ENCODE measurements at places on chromosomes 5 and 9. TPM values are rescaled to one million over a fixed set of nuclear protein-coding genes. Genes with fewer than 3 reads are reported as not detected.

DNA sequence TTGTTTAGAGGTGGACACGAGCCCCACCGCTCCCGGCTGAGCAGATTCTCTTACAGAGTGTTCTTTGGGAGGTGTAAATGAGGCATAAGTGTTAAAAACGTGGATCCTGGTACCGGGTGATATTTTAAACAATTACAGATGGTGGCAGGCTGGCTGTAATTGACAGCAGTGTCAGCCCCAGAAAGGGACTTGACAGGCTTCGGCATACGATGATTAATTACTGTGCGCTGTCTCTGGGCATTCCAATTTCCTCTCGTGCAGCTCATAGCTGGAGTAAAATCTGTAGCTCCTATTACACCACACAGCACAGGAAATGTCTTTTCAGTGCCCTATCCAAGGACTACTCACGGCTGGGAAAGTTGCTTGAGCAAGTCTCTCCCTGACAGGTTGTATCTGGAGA is 305.4 kb upstream of the IRX2 start:
- DNase-seq: no peak

DNA sequence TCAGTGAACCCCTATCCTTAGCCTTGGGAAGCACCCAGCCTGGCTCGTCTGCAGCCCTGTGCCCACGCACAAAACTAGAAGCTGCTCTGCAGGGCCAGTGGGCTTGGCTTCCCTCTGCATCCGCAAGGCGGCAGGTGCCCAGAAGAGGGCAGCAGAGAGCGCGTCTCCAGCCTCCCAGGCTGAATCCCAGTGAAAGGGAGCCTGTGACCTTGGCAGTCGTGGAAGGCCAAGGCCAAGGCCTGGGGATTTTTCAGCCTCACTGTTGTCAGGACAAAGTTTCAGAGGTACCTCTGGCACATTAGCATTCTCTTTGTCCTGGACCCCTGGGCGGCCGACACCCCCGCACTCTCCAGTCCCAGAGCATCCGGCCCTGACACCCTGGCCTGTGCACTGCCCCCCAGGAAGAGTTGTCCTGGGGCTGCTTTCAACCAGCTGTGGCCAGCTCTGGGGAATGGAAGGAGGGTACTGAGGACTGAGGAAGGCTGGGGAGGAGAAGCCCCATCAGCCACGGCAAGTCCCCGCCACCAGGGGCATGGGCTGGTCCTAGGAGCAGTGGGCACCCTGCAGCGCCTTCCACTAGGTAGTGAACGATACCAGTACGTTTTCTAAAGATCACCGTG is 63.6 kb upstream of the IL17B start:
- DNase-seq: peak; percentile 98

- no peak for DNase-seq
Observed at GRCh38 chr5:95223566-95224258, 61.2 kb downstream of the MCTP1 start.

CDO1 gene
- total RNA-seq: 1.9 TPM

NAIP gene
- total RNA-seq: 7.0 TPM

DNA sequence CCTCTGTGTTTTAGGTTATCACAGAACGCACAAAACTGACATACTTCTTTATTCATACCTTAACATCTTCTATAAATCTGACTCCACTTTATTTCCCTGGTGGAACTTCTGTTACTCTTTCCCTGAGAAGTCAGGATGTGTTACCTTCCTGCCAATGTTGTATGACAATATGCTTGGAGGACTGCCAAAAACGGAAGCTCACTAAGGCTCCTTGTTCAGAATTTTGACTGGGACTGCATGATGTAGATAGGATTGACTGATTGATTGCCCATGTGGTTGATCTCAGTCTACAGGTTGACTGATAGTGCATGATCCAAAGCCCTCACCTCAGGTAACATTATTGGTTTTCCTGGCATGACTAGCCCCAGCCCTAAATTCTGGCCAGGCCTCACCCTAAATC is 319.4 kb downstream of the TLR4 start:
- no peak for DNase-seq

All from pancreas (tissue), 10 donors.